ENCODE measurements at places on chromosomes 2 and 18. TPM values are rescaled to one million over a fixed set of nuclear protein-coding genes. Genes with fewer than 3 reads are reported as not detected.

The IL37 gene
- not detected for total RNA-seq

DNA sequence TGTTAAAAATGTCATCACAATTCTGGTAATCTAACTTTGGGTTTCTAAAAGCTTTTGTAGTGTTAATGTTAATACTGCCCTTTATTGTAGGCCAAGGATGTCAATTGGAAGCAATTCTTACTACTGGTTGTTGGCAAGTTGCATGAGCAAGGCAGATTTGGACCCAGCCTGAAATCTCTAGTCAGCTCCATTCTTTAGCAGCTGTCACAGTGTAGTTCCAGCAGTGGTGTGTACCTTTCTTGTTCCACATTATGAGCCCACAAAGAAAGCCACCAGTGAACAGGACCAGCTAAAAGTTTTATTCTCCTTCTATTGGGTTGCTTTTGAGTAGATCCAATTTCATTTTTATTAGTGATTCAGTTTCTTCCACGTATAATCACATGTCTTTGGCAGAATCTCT is 133.8 kb downstream of the CAMKMT start:
- DNase-seq, result no peak

- DNase-seq, result peak; percentile 74
Observed at GRCh38 chr18:25503567-25504081, 151.7 kb upstream of the ZNF521 start.

DNA sequence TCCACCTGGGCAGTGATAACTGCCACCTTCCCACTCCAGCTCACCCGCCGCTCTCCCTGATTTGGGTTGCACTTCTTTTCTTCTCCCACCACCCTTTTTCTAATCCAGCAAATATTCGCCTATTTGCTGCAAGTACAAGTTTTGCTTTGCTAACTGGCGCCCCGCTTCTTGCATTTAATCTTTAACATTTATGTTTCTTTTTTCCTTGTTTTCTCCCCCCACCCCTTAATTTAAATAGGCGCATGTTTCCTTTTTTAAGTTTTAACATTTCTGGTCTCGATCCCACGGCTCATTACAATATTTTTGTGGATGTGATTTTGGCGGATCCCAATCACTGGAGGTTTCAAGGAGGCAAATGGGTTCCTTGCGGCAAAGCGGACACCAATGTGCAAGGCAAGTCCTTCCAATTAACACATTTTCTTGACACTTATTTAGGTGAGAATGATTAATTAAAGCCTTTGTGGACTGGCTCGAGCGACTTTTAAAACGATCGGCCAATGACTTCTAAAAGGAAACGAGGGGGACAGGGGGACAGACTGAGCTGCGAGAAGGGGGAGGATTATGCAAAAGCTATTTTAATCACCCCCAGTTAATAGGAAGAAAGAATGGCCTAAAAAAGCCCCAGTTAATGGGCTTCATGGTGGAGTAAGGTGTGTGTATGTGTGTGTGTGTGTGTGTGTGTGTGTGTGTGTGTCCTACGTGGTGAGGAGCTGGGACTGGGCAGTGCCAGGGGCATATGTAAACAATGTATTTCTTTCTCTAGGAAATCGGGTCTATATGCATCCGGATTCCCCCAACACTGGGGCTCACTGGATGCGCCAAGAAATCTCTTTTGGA is 1.6 kb downstream of the TBR1 start:
- DNase-seq, result no peak

GRCh38 chr2:144424559-144425240 is 95.2 kb downstream of the ZEB2 start:
- no peak for DNase-seq

DNA sequence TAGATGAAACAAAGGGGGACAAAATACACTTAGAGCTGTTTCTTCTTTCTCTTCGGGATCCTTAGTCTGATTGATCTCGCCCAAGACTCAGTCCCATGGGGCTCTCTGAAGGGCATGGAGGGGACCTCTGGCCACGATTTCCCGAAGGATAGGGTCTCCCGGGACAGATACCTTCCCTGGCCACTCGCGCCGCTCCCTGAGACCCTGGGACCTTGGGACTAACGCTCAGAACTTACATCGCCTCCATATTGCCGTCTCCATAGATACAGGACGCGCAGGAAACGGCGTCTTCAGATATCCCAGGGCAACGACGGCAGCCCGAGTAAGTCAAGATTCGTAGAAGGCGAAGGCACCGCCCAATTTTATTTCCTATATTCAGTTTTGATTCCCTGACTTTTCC is at the start of gene CFAP65:
Gene CFAP65, minus strand, starts transcription at position 265 of the 400 bp plus-strand sequence. CDS start 2,468 bp downstream, outside the sequence.
- peak; percentile 34 for DNase-seq

- DNase-seq, result no peak
Observed at GRCh38 chr2:25490217-25490616, 148.5 kb upstream of the DNMT3A start.

The NEU2 gene
- total RNA-seq, result not detected

- DNase-seq, result no peak
Observed at GRCh38 chr2:8298783-8299182, 383.1 kb upstream of the ID2 start.

The CHAC2 gene
- total RNA-seq, result 3.6 TPM

DNA sequence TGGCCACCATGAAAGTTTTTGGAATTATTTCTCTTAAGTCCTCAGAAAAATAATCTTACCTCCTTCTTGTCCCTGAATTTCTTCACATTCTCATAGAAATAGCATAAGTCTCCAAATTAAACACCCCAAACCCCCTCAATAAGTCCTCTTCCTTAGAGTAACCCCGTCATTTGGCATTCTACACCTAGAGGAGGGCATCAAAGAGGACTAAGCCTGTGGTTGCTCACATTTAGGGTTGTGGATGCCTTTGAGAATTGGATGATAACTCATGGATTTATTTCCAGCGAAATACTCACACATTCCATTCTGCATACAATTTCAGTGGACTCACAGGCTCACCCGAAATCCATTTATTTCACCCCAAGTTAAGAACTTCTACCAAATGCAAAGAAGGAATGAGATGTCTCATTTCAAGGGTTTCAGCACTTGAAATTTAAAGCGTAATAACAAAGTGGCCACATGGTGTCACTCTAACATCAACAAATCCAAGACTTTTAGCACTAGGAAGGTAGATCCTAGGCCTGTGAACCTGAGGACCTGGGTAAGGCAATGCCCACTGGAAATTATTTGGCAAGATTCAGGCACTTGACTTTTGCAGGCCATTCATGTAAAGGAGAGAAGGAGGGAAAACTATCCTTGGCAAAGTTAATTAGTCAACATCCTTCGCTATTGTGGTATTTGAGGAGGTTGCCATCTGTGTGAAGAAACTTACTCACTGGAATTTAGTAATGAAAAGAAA is 24.6 kb downstream of the DYTN start:
- DNase-seq, result peak; percentile 25

The RGPD5 gene
- total RNA-seq, result 34.7 TPM

- no peak for DNase-seq
Observed at GRCh38 chr18:46291149-46291548, 187.0 kb downstream of the HAUS1 start.

- no peak for DNase-seq
Observed at GRCh38 chr2:2107627-2108026, 223.4 kb downstream of the MYT1L start.

- DNase-seq, result peak; percentile 29
Observed at GRCh38 chr2:212548455-212548819, 9.8 kb upstream of the ERBB4 start.

The CABYR gene
- total RNA-seq, result 7.8 TPM

DNA sequence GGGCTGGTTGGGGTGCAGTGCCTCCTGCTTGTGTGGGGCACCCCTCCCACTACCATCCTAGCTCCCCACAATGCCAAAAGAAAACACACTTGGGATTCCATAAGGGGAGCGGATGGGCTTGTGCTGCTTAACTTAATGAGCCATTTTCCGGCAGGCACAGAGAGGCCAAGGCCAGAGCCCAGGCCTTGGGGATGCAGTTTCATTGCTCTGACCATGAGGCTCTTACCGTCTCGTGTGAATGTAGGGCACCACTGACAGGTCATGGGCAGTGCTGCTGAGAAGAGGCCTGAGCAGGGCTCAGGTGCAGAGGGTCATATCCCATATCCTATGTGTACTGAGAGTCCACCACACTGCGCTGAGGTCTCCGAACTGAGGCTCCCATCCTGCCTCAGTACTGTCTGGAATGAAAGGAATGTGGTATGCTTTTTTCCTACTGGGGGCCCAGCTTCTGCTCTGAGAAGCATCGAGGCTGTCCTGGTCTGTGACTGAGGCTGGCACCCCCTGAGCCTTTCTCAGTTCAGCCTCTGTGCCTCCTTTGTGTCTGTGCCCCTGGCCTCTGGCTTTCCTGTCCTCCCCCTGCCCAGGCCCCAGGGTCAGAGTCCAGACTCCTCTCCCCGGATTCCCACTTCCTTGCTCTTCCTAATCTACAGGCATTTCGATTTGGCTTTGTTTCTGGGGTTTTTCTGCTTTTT is 45.2 kb upstream of the MAPRE3 start:
- no peak for DNase-seq

- DNase-seq, result no peak
Observed at GRCh38 chr18:63859781-63860475, 27.6 kb upstream of the SERPINB2 start.

The TXNDC2 gene
- 0.07 TPM for total RNA-seq

DNA sequence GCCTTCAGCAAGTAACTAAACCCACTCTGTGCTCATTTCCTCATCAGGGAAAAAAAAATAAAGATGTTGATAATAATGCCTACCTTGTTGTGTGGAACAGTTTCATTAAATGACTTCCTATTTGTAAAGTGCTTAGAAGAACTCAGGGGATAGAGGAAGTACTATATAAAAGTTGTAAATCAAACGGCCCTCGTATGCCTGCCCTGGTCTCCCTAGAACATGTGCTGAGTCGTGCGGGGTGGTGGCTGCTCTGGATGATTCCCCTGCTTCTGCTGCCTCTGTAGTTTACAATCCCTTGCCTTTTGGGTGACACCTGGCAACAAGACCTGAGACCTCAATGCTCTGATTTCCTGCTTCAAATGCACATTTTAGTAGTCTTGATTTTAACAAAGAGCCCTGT is 170.0 kb downstream of the CERS6 start:
- DNase-seq, result no peak

The HOXD4 gene
- total RNA-seq, result not detected

The C2orf66 gene
- 0.54 TPM for total RNA-seq

The CHST10 gene
- total RNA-seq, result 11.1 TPM

The NOL4 gene
- 1.9 TPM for total RNA-seq

GRCh38 chr2:44848026-44848425 is 93.5 kb upstream of the SIX3 start:
- DNase-seq, result no peak

DNA sequence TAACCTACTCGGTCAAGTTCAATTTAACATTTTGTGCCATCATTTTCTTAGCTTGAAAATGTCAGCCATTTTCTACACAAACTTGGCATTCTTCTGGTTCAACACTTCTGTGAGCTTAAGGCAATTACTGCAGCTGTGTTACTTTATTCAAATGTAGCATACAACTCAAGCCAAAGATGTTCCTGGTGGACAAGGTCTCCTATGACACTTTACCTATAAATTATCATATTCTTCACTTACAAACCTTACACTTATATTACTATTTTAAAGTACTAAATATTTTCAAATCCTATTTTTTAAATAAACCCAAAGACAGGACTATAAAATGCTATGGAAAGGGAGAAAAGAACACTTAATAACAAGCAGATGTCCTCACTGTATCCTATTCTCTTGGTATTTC is 1045.3 kb downstream of the TSN start:
- no peak for DNase-seq

- peak; percentile 39 for DNase-seq
Observed at GRCh38 chr2:72579591-72580180, 246.1 kb downstream of the EXOC6B start.

DNA sequence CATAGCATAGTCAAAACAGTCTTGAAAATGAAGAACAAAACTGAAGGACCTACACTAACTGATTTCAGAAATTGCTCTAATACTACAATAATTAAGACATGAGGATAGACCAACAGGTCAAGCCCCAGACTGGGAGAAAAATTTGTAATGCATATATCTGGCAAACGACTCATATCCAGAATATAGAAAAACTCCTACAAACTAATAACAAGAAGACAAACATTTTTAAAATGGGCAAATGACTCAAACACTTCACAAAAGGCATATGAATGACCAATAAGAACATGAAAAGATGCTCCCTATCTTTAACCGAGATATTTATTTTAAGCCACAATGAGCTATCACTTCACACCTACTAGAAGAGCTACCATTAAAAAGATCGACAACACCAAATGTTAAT is 14.2 kb downstream of the TGFBRAP1 start:
- no peak for DNase-seq

- DNase-seq, result no peak
Observed at GRCh38 chr2:187168720-187169713, 279.0 kb downstream of the CALCRL start.

DNA sequence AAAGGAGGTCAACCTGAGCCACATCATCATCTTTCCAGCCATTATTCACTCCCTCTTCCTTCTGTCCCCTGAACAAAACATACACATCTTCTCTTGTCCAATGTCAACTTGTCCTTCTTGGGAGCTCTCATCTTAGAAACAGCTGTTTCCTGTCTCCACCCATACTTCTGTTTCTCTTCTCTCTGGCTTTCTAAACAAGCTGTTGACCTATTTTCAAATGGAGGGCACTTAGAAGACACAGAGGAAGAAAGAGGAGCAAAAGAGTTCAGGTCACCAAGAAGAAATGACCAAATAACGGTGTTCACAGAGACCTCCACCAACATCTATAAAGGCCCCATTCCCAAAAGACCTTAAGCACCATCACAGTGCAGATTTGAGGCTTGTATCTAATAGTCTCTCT is 355.9 kb upstream of the HNRNPA3 start:
- no peak for DNase-seq

The SKOR2 gene
- not detected for total RNA-seq

DNA sequence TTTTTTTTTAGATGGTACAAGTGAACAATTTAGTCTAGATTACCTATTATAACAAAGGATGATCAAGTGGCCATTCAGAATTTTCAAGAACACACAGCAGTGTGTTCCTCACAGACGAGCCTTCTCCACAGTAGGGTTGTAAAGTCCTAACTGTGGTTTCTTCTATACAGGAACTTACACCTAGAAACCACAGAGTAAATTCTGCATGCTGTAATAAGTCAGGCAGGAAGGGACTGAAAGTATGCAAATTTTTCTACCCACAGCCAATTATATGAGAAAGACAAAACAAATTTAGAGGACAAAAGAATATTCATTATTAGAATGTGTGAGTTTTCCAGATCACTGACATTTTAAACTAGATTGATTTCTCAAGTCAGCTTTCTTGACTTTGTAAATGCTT is 99.5 kb downstream of the RBMS1 start:
- no peak for DNase-seq

The MC2R gene
- total RNA-seq, result not detected

DNA sequence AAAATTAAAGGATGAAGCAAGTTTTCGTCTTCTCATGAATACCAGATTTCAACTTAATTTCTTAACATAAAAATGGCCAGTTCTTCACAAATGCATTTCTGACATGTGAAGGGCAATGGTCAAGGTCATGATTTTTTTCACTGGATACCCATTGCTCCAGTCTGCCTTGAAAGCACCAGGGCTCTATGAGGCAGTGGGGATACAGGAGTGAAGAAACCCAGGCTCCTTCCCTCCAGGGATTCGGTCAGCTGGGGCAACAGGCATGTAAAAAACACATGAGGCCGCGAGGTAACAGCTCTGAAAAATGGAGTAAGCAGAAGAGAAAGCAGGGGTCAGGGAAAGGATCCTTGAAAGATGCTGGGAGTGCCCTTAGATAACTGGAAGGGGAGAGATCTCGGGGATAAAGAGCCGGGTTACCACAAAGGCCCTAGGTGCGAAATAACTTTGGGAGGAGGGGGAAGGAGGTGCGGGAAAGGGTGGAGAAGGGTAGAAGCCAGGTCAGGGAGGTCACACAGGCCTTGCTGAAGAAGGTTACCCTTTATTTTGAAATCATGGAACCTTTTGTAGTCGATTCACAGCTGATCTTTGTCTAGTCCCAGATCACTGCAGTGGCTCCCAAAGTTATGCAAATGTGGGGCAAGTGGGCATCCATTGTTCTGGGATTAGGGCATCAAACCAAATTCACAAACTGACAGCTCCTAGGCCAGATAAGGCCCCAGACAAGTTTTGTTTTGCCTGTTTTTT is 5.2 kb upstream of the SPRED2 start:
- DNase-seq, result no peak
